AG04450 (cell line): ENCODE measurements at places on chromosomes 3 and 15.

- DNase-seq = no peak
Observed at GRCh38 chr3:124395584-124396338, 334.5 kb upstream of the UMPS start.

DNA sequence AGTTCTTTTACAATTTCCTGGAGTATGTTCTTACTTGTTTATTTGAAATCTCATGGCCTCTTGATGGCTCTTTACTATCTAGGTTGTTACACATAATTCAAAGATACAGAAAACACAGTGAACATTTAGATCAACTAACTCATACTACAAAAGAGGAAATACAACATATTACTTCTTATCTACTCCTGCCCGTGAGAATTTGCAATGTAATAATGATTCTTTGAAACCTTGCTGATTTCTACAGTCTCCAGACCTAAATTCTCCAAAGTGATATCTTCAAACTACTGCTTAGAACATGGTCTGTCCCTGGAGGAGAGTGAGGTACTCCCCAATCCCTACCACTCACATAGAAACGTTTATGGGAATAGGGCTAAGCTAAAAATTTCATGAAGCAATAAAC is 29.9 kb upstream of the GOLGA8B start:
- no peak for DNase-seq

DNA sequence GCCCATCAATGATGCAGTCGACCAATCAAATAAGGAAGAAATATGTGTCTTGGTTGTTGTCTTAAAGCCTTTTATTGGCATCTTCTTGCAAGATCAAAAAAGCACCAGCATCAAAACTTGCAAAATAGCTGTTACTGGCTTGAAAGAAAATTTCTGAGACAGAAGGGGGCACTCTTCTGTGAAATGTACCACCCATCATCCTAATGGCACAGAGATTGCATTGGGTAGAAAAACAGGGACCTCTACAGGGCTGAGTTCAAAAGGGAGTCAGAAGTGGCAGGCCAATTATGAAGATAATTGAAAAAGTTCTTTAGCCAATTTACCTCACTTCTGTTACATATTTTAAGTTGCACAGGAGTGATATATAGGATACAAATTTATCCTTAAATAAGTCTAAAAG is 122.3 kb upstream of the GPR149 start:
- DNase-seq = no peak

- DNase-seq = no peak
Observed at GRCh38 chr3:153111016-153111415, 51.0 kb upstream of the RAP2B start.

GRCh38 chr15:94338243-94338846 is 107.0 kb downstream of the MCTP2 start:
- no peak for DNase-seq

GRCh38 chr3:153820035-153820434 is 301.2 kb upstream of the ARHGEF26 start:
- DNase-seq = no peak

- no peak for DNase-seq
Observed at GRCh38 chr3:20236603-20237002, 50.6 kb upstream of the SGO1 start.

DNA sequence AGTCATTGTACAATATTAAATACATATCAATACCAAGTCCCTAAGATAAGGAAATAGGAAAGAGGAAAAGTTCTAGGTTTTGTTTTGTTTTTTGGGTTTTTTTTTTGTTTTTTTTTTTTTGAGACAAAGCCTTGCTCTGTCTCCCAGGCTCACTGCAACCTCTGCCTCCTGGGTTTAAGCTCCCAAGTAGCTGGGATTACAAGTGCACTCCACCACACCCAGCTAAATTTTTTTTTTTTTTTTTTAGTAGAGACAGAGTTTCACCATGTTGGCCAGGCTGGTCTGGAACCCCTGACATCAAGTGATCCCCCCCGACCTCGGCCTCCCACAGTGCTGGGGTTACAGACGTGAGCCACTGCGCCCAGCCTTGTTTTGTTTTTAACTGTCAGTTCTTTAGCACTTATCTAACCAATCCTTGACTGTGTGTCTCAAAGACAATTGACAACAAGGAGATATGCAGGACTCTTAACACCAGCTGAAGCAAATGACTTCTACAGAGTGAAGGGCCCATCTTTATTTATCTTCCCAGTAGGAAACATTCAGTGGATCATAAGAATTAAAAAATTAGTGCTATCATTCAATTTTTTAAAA is 100.0 kb upstream of the RAP2B start:
- DNase-seq = no peak

DNA sequence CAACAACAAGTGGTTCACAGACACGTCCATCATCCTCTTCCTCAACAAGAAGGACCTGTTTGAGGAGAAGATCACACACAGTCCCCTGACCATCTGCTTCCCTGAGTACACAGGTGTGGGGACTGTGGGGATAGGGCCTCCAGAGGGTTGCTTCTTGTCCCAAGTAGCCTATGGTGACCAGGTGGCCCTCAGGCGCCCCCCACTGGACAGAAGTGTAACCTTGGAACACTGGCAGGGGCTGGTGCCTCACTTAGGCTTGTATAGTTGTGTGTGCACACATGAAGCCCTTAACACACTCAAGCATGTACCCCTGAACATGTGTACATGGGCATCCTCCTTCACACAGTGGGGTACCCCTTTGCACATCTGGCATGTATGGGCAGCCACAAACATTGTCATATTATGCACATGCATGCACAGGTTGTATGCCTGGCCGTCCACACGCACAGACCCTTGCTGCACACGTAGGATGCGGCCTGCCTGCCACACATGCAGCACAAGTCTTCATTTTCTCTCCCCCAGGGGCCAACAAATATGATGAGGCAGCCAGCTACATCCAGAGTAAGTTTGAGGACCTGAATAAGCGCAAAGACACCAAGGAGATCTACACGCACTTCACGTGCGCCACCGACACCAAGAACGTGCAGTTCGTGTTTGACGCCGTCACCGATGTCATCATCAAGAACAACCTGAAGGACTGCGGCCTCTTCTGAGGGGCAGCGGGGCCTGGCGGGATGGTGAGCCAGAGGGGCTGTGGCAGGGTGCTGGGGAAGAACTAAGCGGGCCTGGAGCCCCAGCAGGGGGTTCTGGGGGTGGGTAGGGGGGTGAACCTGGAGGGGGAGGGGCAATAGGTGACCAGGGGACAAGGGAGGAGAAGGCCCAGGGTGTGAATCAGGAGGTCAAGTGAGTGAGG is 11.7 kb upstream of the SEMA3B start:
- no peak for DNase-seq

DNA sequence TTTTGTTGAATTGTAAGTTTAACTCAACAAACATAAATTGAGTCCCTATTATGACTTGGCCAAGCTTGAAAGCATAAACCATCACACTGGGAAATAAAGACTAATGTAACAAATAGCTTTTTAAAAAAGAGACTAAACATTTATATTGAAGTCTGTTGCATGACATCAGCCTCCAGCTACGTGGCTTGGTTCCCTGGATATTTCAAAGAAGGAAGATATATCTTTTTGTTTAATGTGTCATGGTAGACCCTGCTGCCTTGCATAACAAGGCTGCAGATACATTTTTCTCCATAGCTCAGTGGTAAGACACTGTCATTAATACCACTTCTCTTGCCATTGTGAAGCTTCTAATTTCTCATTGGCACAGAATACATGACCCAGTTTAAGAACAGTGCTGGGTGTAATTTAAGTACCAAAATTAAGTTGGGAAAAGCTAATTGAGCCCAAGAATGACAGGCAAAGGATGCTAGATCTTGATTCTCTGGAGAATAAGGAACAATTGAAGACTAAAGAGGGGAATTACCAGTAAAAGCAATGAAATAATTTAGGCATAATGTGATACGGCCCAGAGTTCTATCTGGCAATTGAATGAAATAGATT is 14.0 kb downstream of the RCN2 start:
- peak; percentile 50 for DNase-seq

- no peak for DNase-seq
Observed at GRCh38 chr3:185290266-185290665, 36.4 kb upstream of the EHHADH start.

DNA sequence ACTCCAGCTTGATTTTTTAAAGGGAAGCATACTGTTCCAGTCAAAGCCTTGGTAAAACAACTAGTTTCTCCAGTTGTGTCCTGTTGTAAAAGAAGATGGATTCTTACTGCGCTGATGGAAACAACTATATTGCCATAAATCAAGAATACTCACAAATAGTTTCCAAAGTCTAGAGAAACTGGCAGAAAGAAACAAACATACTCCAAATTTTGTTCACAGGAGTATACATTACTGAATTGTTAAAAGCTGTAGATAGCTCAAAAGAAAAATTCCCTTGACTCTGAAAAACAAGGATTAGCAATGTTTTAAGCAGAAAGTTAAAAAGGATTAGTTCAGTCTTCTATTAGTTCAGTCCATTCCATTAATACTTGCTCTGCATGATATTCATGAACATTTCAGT is 27.6 kb downstream of the SORD start:
- no peak for DNase-seq

DNA sequence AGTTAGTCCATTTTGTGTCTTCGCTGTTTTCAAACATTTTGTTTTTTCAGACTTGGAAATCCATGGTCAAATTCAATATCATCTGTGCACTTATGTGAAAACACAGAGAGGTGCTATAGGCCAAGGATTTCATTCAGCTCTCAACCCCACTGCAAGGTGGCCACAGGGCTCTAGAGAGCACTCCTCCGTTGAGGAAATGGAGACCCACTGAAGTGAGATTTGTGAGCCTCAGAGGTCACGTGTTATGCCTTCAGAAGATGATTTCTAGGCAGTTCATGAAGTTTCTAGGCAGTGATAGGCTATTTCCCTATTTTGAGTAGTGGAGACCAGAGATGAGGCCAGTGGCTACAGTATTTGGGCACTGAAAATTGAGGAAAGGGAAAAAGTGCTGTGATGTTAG is 88.2 kb downstream of the UNC13C start:
- DNase-seq = no peak

DNA sequence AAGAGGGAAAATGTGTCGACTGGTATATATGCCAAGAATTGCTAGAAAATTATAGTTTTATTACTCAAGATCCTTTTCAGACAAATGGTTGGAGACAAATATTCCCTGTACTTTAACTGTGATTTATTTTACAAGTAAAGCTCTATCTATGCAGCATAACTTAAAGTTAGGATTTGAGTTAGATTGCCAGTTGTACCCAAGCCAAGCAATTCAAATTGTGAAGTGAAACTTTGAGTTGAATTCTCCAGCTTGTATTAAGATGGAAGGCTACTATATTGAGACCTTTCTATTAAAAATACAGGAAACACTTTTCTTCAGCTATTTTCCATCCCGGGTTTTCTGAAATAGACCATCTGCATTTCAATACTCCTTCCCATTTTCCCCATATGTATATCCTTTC is 333.1 kb upstream of the RBMS3 start:
- no peak for DNase-seq

GRCh38 chr3:114223143-114223542 is 14.2 kb downstream of the ZNF80 start:
- no peak for DNase-seq

DNA sequence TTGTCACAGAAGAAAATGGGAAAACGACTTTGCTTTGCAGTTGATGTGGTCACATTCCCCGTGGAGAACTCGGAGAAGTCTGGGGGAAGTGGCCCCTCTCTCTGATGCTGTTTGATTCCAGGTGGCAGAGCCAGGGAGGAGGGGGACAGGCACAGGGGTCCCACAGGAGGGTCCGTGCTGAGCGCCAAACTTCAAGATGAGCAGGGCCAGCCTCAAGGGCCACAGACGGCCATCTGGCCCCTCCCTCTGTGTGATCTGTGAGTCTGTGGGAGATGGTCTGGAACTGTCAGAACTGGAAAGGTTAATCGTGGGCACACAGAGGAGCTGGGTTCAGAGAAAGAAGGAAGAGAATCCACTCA is 23.1 kb upstream of the CORO2B start:
- DNase-seq = no peak

GRCh38 chr3:110234831-110235230 is 836.8 kb upstream of the NECTIN3 start:
- no peak for DNase-seq

DNA sequence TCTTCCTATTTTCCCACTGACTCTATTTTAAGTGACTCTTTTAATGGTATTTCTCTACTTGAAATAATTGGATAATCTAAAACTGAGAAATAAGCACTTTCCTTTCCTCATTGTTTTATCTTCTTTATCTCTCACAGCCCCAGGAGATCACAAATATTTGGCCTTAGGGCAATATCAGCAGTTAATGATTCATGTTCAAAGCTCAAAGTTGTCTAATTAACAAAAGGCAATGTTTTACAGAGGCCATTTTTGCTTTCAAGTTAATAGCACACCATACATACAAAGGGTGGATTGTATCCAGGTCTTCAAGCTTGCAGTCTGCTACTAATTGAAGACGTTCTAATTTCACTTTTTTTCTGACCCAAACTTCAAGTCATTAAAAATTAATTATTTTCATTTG is 120.1 kb downstream of the LRRN1 start:
- no peak for DNase-seq

DNA sequence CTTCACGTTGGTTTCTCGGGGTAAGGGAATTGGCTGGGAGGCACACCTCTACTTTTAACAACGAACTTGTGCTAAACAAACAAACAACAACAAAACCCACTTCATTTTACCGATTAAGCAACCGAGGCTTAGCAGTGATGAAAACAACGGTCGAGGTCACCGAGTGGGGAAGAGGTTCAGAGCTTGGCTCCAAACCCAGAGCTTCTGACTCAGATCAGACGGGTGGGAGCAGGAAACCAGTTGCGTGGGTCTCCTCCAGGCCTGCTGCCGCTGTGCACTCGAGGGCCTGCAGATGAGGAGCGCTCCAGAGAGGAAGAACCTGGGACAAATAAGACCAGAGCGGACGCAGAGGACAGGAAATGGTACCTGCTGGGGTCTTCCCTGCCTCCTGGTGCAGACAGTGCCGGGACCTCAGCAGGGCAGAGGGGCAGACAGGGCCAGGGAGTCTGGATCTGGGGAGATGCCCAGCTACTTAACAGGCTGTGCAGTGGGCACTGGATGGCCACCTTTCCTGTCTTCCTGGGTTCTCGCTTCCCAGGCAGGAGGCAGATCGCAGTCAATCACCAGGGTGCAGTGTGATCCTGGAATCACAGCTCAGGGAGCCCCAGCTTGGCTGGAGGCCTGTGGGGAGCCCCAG is 99.0 kb upstream of the MEF2A start:
- no peak for DNase-seq

GRCh38 chr3:175146258-175146657 is 287.1 kb downstream of the NAALADL2 start:
- DNase-seq = peak; percentile 4

GRCh38 chr3:139113231-139113992 is 68.7 kb upstream of the PRR23C start:
- no peak for DNase-seq
